A549 treated with GW870086 at 1 μM for 4 hours (cell line): ENCODE measurements at places on chromosomes 6 and 20. TPM values are rescaled to one million over a fixed set of nuclear protein-coding genes. Genes with fewer than 3 reads are reported as not detected.

LY6G6C gene
- 0.14 TPM in 1 of 5 replicates, not detected in the others for total RNA-seq

TSPO2 gene
- not detected in 5 replicates for total RNA-seq

CD24 gene
- 209 to 347 TPM (median 299 TPM) in 5 replicates for total RNA-seq

GCLC gene
- 98.8 to 132 TPM (median 109 TPM) in 5 replicates for total RNA-seq

PTCRA gene
- total RNA-seq: not detected in 5 replicates

CRISP3 gene
- total RNA-seq: not detected in 5 replicates

GNAS-AS1 gene
- total RNA-seq: not detected in 5 replicates
